ENCODE measurements at places on chromosomes 1 and 21.
A peak's percentile ranks its signal among the peaks of the same experiment; 100 is the strongest.

GRCh38 chr1:98288494-98288893, 367.7 kb upstream of the DPYD start:
- ATAC-seq = no peak

DNA sequence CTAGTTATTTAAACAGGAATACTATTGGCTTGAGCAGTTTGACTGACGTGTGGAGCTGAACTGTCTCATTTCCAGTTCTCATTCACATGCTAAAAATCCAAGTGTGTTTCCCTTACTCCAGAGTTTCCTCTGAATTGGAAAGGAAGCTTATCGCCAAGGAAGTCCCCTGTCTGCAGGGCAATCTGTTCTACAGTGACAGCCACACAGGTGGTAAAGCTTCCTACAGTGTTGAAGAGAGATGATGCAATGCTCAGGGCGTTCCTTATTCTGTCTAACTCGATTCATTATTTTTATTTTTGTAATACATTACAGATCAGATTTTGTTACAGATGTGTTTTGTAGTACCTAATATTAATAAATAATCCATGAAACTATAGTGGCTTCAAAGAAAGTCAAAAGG, 41.3 kb downstream of the ADAMTS5 start:
- ATAC-seq = no peak

DNA sequence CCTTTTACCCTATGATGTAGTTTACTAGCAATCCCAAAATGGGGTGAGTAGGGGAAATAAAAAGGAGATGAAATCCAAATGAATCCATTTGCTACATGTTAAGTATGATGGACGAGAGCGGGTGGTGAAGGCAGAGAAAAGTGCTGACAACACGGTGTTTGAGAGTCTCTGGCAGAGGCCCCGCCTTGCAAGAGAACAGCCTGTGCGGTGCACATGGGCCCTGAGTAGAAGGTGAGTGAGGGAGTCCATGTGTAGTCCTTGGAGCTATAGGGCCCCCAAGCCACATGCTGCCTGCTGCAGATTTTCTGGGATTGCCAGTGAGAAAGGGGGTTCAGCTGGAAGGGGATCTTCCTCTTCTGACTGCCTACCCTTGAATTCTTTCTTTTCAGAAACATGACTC, 177.1 kb downstream of the TNR start:
- ATAC-seq = no peak

DNA sequence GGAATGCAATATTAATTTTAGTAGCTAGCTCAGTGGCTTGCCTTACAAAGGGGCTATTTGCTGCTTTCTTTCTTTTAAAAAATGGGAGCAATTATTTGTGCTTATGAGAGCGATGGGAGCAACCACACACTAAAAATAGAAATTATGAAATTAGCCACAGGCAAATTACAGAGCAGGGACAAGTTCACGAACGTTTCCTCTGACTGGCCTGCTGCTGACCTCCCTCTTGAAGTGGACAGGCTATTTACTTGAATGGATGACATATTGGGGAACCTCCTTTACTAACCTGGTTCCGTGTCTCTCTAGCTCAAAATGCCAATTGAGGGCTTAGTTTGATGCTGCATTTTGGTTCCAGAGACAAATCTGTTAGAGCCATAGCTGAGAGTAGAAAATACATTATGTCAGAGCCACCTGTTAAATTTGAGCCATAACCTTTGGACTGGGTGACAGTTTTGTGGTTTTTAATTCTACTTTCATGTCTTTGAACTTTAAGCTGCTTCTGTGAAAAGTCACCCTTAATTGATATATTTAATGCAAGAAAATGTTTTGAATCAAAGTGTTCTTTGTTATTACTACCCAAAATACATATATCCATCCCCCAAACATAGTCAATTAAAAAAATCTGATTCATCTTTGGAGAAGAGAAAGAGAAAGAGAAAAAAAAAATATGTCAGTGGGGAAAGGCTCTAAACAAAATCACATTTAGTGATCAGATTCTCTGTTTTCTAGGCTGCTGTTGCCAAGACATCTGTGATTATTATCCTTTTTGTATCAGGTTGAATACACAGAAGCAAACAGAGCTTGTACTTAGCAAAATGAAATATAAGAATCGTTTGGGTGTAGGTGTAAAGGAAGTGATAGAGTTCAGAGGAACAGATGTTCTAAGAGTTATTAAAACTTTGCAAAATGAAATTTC, 351.9 kb downstream of the ADGRL2 start:
- no peak for ATAC-seq

DNA sequence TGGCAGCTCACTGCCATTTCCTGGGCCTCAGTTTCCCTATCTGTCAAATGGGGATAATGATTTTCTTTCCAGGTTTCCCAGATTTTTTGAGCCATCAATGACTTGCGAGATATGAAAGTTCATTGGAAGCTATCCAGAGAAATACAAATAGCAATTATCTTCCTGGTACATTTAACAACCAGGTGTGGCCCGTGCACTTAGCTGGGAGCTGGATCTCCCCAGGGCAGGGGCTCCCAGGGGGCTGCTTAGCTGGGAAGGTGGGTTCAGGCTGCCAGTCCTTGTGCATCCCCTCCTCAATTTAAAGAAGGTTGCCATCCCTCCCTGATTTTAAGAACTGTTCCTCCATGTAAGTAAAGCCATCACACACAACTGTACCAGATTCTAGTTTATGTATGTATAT, 3.6 kb upstream of the TMEM54 start:
- ATAC-seq = no peak

DNA sequence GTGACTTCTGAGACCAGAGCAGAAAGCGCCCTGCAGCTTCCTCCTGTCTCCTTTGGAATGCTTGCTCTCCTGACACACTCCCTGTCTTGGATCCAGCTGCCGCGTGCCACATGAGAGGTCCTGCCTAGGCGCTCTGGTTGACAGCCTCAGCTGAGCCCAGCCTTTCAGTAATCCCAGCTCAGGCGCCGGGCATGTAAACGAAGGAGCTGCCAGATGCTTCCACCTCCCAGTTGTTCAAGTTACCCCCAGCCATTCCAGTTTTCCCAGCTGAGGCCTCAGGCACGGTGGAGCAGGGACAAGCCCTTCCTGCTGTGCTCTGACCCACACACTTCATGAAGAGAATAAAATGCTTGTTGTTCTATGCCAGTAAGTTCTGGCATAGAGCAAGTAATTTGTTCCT, 14.3 kb upstream of the CD34 start:
- ATAC-seq = peak; percentile 50

- no peak for ATAC-seq
Observed at GRCh38 chr21:14519000-14519399, 27.1 kb downstream of the SAMSN1 start.

DNA sequence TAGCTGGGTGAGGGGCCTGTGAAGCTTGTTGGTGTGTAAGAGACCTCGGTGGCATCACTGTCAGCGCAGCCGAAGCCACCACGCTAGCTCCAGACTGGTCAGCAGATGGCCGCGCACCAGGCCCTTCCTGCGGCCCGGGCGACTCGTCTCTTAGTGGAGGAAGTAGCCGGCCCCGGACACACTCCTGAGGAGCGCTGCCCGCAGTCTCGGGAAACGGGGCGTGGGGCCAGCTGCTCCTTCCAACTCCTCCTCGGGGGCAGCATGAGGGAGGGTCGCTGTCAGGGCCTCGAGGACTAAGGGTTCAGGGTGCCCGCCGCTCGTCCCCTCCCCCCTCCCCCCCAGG, 20.4 kb downstream of the H3-3A start:
- peak; percentile 50 for ATAC-seq

- ATAC-seq = no peak
Observed at GRCh38 chr1:9558271-9558945, 19.1 kb downstream of the SLC25A33 start.

GRCh38 chr1:244074559-244075171, 23.6 kb downstream of the ZBTB18 start:
- ATAC-seq = no peak

GRCh38 chr1:1210726-1211540, 3.0 kb downstream of the TNFRSF4 start:
- ATAC-seq = no peak

DNA sequence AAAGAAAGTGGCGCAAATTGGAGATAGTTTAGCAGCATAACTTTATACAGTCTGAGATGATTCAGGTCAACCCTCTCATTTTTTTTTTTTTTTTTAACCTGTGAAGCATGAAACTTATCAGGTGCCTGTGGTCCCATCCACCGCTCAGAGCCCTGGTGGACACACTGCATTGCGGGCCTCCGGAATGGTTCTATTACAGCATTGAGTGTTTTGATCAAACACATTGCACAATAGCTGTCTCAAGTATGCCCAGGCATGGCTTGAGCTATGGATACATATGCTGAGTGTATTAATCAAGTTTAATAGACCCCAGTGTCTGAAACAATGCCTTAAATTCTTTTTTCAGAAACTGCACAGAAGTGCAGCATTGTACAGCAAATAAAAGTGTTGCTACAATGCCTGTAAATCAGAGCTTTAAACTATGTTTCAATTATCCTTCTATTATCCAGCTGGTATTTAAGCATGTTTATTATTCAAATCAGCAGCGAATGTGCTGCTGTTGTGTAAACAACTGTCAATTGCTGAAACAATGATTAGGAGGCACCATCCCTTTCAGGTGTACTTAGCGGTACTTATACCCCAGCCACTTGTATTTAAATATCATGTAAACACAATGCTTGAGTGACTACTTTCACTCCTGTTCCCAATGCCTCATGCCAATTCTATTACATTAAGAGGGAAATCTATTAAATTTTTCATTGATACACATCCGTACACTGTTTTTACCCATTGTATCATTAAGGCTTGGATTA, 456.6 kb downstream of the RPS6KC1 start:
- ATAC-seq = no peak

DNA sequence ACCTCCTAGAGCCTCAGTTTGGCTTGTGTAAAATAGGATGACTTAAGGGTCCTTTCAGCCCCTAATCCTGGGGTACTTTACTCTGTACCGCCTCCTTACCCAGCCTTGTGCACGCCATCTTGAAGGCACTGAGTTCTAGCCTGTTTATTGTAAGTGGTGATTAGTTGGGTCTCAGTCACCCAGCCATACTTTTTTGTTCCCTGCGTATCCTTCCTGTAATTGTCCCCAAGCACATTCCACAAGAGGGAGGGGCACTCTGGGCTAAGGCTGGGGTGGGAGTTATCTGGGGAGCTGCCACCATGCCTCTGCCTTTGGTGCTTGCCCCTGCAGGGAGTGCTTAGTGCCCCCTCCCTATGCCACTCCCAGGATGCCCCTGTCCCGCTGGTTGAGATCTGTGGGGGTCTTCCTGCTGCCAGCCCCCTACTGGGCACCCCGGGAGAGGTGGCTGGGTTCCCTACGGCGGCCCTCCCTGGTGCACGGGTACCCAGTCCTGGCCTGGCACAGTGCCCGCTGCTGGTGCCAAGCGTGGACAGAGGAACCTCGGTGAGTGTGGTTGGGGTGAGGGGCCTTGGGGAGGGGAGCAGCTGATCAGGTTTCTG, 856 bp downstream of the FDPS start:
- ATAC-seq = peak; percentile 4

DNA sequence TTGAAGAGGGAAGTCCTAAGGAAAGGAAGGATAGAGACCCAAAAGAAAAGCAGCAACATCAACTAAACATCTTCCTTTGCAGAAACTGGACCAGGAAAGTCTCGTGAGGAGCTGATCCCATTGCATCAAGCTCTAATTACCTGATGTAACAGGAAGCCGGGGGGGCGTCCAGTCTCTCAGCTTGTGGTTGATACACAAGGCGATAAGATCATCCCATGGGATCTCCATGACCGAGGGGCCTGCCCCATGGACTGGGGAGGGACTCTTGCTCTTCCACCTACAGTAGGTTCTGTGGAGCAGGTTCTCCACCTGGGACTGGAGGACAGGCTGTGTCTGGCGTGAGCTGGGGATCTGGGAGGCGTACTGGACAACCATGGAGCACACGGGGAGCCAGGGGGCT, 14.8 kb upstream of the LSS start:
- ATAC-seq = no peak

DNA sequence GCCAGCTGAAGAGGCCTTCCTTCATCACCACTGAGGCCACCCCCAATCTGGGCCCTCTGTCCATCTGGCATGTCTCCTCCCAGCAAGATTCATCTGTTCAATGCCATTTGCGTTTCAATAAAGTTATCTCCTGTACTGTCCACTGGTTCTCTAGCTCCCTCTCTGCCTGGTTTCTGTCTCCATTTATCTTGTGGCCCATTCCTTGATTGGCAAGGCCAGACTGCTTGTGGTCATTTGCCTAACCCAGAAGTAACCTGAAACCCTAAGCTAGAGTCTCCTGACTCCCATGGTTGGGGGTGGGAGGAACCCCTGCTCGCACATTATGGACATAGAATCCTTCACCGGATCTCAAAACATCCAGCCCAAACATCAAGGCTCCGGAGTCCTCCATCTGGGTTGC, 2.1 kb upstream of the IPO9 start:
- ATAC-seq = no peak

DNA sequence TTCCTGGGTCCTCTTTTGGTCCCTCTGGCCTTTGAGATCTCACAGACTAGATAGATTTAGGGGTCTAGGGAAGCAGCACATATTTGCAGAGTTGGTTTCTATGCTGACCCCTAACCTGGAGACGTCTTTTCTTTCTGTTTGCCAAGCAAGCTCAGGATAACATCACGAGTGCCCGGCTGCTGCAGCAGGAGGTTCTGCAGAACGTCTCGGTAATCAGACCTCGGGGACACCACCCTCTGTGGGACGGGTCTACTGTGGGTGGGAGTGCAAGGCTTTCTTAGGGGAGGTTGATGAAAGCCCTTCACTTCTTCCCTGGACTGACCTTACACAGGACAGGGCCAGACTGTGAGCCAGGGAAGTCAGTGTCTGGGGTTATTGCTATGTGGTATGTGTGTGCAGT, 2.9 kb downstream of the IL24 start:
- no peak for ATAC-seq

DNA sequence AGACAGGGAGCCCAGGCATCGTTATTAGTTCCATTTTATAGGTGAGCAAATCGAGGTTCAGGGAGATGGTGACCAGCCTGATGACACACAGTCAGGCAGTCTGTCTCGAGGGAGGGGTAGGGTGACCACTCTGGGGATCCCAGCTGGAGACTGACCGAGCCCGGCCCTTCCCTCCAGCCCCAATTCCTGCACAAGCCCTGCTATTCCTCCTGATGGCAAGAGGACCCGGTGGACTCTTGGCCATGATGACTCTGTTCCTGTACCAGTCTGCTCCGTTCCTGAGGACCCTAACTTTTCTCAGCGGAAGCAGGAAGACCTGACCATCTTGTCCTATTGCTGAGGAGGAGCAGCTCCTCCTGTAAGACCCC, 391 bp downstream of the AGT start:
- ATAC-seq = no peak

- ATAC-seq = peak; percentile 92
Observed at GRCh38 chr1:203673550-203674411, 47.1 kb downstream of the ATP2B4 start.
